Activated CD8-positive, alpha-beta memory T cell treated with anti-CD3 and anti-CD28 coated beads, Interleukin-2, amount 10 ng/mL, durations not matched to agents 7 days and 5 days (primary cell): ENCODE measurements at places on chromosomes 16 and 17. TPM values are rescaled to one million over a fixed set of nuclear protein-coding genes. Genes with fewer than 3 reads are reported as not detected.

Gene ATXN1L
- total RNA-seq, result 24.1 TPM

Gene KCNJ16
- not detected for total RNA-seq

Gene TTLL6
- not detected for total RNA-seq

Gene LLGL1
- 24.8 TPM for total RNA-seq

DNA sequence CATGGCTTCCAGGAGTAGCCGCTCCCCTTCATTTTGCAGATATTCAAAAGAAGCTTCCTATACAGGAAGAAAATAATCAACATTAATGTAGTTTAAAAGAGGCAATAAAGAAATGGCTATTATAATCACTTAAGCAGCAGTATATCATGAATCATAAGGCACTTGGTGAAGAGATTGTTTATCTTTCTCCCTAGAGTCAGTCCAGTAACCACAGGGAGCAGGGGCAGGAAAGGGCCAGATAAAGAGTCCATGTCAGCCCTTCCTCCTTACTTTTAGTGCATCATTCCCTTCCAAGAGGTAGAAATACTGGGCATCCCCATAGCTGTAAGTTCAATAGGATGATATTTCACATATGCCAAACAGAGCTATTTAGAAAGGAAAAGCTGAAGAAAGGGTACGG, 184.6 kb upstream of the C17orf78 start:
- H3K4me1 ChIP-seq, result no peaks in the 10 kb centered on the region
- H3K36me3 ChIP-seq, result peaks cover 30% of the 10 kb centered on the region
- no peak overlapping the region for H3K4me3 ChIP-seq
- no peaks in the 10 kb centered on the region for H3K27me3 ChIP-seq

Gene TMIGD1
- not detected for total RNA-seq

DNA sequence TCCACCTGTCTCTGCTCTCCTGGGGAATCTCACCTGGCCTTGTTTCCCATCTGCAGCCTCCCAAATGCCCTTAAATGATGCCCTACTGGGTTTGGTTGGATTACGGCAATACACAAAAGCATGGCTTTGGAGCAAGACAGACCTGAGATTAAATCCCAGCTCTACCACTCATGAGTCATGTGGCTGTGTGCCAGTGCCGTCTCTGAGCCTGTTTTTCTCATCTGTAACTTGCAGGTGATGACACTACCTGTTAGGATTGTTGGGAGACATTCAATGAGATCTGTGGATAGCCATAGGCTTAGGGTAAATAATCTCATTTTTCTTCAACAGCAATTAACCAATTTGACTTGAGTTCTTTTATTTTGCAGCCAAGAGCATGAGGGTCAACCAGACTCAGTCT, 240.3 kb downstream of the MAF start:
- no peak overlapping the region for H3K27ac ChIP-seq
- no peaks in the 10 kb centered on the region for H3K4me1 ChIP-seq
- H3K36me3 ChIP-seq, result no peaks in the 10 kb centered on the region
- H3K27me3 ChIP-seq, result no peaks in the 10 kb centered on the region
- H3K4me3 ChIP-seq, result no peak overlapping the region
- DNase-seq, result no peak

GRCh38 chr16:23145608-23146007, 3.6 kb downstream of the USP31 start:
- H3K27me3 ChIP-seq, result no peaks in the 10 kb centered on the region
- H3K4me1 ChIP-seq, result peaks cover 31% of the 10 kb centered on the region
- no peak overlapping the region for H3K27ac ChIP-seq
- no peak overlapping the region for H3K4me3 ChIP-seq
- no peak for DNase-seq
- H3K36me3 ChIP-seq, result peaks cover 3% of the 10 kb centered on the region

Gene GJC1
- total RNA-seq, result 3.7 TPM
